ENCODE measurements at places on chromosomes 6 and 20. TPM values are rescaled to one million over a fixed set of nuclear protein-coding genes. Genes with fewer than 3 reads are reported as not detected.

The OXT gene
- not detected for total RNA-seq

The NKX2-4 gene
- not detected for total RNA-seq

The TP53TG5 gene
- 0.50 TPM for total RNA-seq

The CDH22 gene
- total RNA-seq, result not detected

The CLVS2 gene
- under 0.01 TPM for total RNA-seq

The GJA10 gene
- not detected for total RNA-seq

The TCP1 gene
- 273 TPM for total RNA-seq

The GPR6 gene
- total RNA-seq, result not detected

The ELOVL4 gene
- 8.7 TPM for total RNA-seq

The IMPG1 gene
- total RNA-seq, result not detected

The HEY2 gene
- not detected for total RNA-seq

The IP6K3 gene
- 0.50 TPM for total RNA-seq

The IL17F gene
- total RNA-seq, result not detected

The HRH3 gene
- not detected for total RNA-seq

The FILIP1 gene
- total RNA-seq, result 0.29 TPM

The NKAIN2 gene
- total RNA-seq, result not detected

The SLC2A10 gene
- total RNA-seq, result 90.1 TPM

The RWDD2A gene
- total RNA-seq, result 3.3 TPM

The NOX3 gene
- total RNA-seq, result not detected

The BPIFB2 gene
- total RNA-seq, result not detected

The SLC17A2 gene
- not detected for total RNA-seq

The DEFB132 gene
- total RNA-seq, result not detected

The TTBK1 gene
- total RNA-seq, result under 0.01 TPM

The TMEM151B gene
- total RNA-seq, result under 0.01 TPM

The KIF6 gene
- total RNA-seq, result 0.44 TPM

The NHSL1 gene
- total RNA-seq, result 26.3 TPM

The LINC00237 gene
- not detected for total RNA-seq

The EYS gene
- 0.50 TPM for total RNA-seq

The SOBP gene
- total RNA-seq, result 8.8 TPM

The UBD gene
- total RNA-seq, result 0.66 TPM

The ZSCAN23 gene
- 11.1 TPM for total RNA-seq

The EDN3 gene
- not detected for total RNA-seq

The TCP11 gene
- total RNA-seq, result 0.15 TPM

The COL9A1 gene
- total RNA-seq, result not detected

The PLCB4 gene
- 9.3 TPM for total RNA-seq

The LST1 gene
- not detected for total RNA-seq

The RAD21L1 gene
- not detected for total RNA-seq

The ABHD16B gene
- not detected for total RNA-seq

The TAGAP gene
- total RNA-seq, result not detected

The BPI gene
- total RNA-seq, result not detected

The MYBL2 gene
- 0.66 TPM for total RNA-seq

The FAM184A gene
- 0.50 TPM for total RNA-seq

The ENPP1 gene
- total RNA-seq, result 42.0 TPM

The USP49 gene
- 2.2 TPM for total RNA-seq

The LEMD2 gene
- total RNA-seq, result 56.4 TPM

The CNR1 gene
- total RNA-seq, result not detected

The PLCG1 gene
- total RNA-seq, result 64.6 TPM

The FOXF2 gene
- total RNA-seq, result 55.7 TPM

The DIDO1 gene
- total RNA-seq, result 47.1 TPM

The METTL24 gene
- 0.44 TPM for total RNA-seq

The C6orf118 gene
- total RNA-seq, result not detected

All from smooth muscle cell of trachea (primary cell).